Neural progenitor cell (in vitro differentiated cells): ENCODE measurements at places on chromosomes 5 and 9. TPM values are rescaled to one million over a fixed set of nuclear protein-coding genes. Genes with fewer than 3 reads are reported as not detected.

- no peaks in the 10 kb centered on the region for H3K36me3 ChIP-seq
- H3K4me1 ChIP-seq: peaks cover 19% of the 10 kb centered on the region
- no peak for DNase-seq
- H3K27me3 ChIP-seq: no peaks in the 10 kb centered on the region
These were observed 150.5 kb upstream of the TLX3 start for GRCh38 chr5:171158581-171158980.

SPATA9 gene
- not detected in 2 replicates for total RNA-seq

SHISAL2B gene
- total RNA-seq: 10.4 and 17.8 TPM in 2 replicates

SMIM32 gene
- 0.13 and 0.25 TPM in 2 replicates for total RNA-seq

GRCh38 chr9:121105531-121105930 is 30.8 kb downstream of the CNTRL start:
- no peak overlapping the region for H3K4me3 ChIP-seq
- no peaks in the 10 kb centered on the region for H3K27me3 ChIP-seq
- H3K27ac ChIP-seq: no peak overlapping the region
- H3K36me3 ChIP-seq: no peaks in the 10 kb centered on the region

KIF4B gene
- total RNA-seq: 0.12 TPM in 1 of 2 replicates, not detected in the other

WDR31 gene
- 2.5 and 3.2 TPM in 2 replicates for total RNA-seq

NUTM2F gene
- 0.22 TPM in 1 of 2 replicates, not detected in the other for total RNA-seq

NR4A3 gene
- 0.26 and 0.59 TPM in 2 replicates for total RNA-seq

GRCh38 chr5:22465177-22465576 is 388.0 kb downstream of the CDH12 start:
- H3K36me3 ChIP-seq: no peaks in the 10 kb centered on the region
- H3K27me3 ChIP-seq: no peaks in the 10 kb centered on the region
- no peak overlapping the region for H3K4me3 ChIP-seq
- no peak overlapping the region for H3K27ac ChIP-seq

TRIM7 gene
- total RNA-seq: not detected in 2 replicates

GRCh38 chr5:175597718-175598117 is 60.2 kb upstream of the HRH2 start:
- H3K27ac ChIP-seq: no peak overlapping the region
- no peak for DNase-seq
- no peaks in the 10 kb centered on the region for H3K27me3 ChIP-seq
- no peaks in the 10 kb centered on the region for H3K4me1 ChIP-seq

GRCh38 chr5:151954255-151954654 is 29.6 kb upstream of the GLRA1 start:
- no peak overlapping the region for H3K4me3 ChIP-seq
- no peak overlapping the region for H3K27ac ChIP-seq
- no peak for DNase-seq
- H3K27me3 ChIP-seq: peaks cover 15% of the 10 kb centered on the region
- H3K4me1 ChIP-seq: peaks cover 5% of the 10 kb centered on the region

DNA sequence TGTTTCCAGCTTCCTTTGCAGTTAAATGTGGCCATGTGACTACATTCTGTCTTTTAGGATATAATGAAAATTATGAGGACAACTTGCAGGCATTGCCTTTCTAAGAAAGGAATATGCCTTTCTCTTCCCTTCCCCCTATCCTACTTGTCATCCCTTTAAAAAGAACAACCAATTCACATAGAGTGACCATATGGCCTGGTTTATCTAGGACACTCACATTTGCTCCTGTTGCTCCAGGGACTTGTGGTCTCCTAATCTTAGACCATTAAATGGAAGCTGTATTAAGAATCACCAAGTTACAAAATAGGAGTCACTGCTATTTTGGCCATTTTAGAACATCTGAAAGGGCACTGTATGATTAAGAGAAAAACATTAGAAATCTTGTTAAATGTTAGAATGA is 520.3 kb downstream of the DTWD2 start:
- H3K4me1 ChIP-seq: no peaks in the 10 kb centered on the region
- DNase-seq: no peak
- no peaks in the 10 kb centered on the region for H3K36me3 ChIP-seq
- H3K4me3 ChIP-seq: no peak overlapping the region
- no peaks in the 10 kb centered on the region for H3K27me3 ChIP-seq

GRCh38 chr5:107072440-107072839 is 598.3 kb downstream of the EFNA5 start:
- H3K27me3 ChIP-seq: no peaks in the 10 kb centered on the region
- H3K4me3 ChIP-seq: no peak overlapping the region
- H3K27ac ChIP-seq: no peak overlapping the region
- DNase-seq: no peak
- peaks cover 16% of the 10 kb centered on the region for H3K4me1 ChIP-seq

DNA sequence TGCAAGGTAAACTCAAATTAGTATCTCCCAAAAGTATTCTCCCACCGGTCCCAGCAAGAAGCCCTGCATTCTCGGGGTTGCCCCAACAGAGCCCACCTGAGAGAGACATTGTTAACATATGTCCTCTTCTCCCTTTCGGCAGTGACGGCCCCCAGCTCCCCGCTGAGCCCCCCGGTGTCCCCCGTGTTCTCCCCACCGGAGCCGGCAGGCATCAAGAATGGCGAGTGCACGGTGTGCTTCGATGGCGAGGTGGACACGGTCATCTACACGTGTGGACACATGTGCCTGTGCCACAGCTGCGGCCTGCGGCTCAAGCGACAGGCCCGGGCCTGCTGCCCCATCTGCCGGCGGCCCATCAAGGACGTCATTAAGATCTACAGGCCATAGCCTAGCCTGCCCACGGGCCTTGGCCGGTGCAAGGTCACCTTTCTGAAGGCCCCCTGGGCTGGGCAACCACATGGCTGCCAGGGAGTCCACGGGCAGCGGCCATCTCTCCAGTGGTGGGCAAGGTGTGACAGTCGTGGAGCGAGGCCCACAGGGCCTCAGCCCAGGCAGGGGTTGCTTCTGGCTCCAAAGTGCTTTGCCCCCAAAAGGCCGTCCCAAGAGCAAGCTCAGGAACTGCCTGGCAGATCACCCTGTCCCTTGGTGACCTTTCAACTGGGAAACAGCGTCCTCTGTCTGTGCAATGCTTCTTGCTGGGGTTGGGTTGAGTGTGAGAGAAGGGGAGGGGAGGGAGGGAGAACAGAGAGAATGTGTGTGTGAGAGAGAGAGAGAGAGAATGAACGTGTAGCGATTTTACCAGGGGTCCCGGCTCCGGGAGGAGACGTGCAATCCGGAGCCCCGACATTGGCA is 45.7 kb downstream of the NEURL1B start:
- H3K4me1 ChIP-seq: no peaks in the 10 kb centered on the region
- DNase-seq: no peak
- no peaks in the 10 kb centered on the region for H3K36me3 ChIP-seq

- H3K27ac ChIP-seq: no peak overlapping the region
- DNase-seq: peak; percentile 56
- no peaks in the 10 kb centered on the region for H3K36me3 ChIP-seq
- H3K4me3 ChIP-seq: no peak overlapping the region
These were observed 17.3 kb downstream of the ALDH1A1 start for GRCh38 chr9:72935595-72935994.

DNA sequence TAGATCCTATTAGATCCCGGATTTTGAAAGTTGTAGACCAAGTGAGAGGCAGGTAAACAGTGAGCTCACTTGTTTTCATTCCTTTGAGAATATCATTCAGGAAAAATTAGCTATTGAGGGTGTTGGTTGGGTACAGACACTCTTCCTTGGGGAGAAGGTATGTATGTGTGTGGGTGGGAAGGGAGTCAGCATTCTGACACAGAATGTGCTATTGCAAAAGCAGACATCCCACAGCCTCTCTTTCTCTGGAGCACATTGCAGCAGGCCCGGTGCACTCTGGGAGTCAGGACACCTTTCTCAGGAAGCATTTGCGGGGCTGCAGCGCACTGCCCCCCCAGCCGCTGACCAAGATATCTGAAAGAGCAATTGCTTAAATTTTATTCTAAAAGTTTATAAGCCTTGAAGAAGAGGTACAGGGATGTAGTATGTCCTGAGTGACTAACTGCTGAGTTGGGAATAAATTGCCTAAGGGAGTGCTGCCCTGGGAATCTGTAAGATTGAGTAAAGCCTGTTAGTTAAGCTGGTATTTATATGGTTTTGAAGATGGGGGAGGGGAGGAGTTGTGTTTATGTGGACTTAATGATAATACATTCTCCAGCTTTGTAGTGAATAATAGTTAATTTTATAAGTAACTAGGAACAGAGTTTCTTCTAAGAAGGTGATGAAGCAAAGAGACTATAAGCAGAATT is 5.2 kb downstream of the TNFAIP8 start:
- DNase-seq: no peak
- H3K27me3 ChIP-seq: peaks cover 14% of the 10 kb centered on the region
- no peak overlapping the region for H3K4me3 ChIP-seq
- peaks cover 8% of the 10 kb centered on the region for H3K4me1 ChIP-seq
- no peaks in the 10 kb centered on the region for H3K36me3 ChIP-seq

ZNF622 gene
- total RNA-seq: 14.6 and 21.8 TPM in 2 replicates

DNA sequence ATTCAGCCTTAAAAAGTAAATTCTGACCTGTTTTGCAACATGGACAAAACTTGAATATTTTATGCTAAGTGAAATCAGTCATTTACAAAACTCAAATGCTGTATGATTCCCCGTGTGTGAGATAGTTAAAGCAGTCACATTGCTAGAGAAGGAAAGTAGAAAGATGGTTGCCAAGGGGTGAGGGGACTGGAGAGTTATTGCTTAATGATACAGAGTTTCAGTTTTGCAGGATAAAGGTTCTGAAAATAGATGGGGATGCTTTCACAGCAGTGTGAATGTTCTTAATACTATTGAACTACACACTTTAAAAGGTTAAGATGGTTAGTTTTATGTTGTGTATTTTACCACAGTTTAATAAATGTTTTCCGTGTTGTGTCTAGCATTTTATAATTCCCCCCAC is 51.2 kb downstream of the SGCD start:
- no peaks in the 10 kb centered on the region for H3K27me3 ChIP-seq
- no peak for DNase-seq
- no peak overlapping the region for H3K27ac ChIP-seq
- no peak overlapping the region for H3K4me3 ChIP-seq
- no peaks in the 10 kb centered on the region for H3K36me3 ChIP-seq
